ENCODE measurements at places on chromosomes 11 and 22.

GRCh38 chr11:96389720-96390487, at the start of the genes CCDC82 and JRKL:
TSS of gene CCDC82 (minus strand) at chr11:96389912. CDS start at chr11:96384747, 5,165 bp downstream.
TSS of gene JRKL (plus strand) at chr11:96390013. CDS start at chr11:96390650, 637 bp downstream.
- peak; percentile 91 for DNase-seq

- no peak for DNase-seq
These were observed 4.6 kb downstream of the PHOX2A start for GRCh38 chr11:72239313-72239848.

- peak; percentile 34 for DNase-seq
These were observed 411.9 kb downstream of the SOX6 start for GRCh38 chr11:15944460-15944859.

DNA sequence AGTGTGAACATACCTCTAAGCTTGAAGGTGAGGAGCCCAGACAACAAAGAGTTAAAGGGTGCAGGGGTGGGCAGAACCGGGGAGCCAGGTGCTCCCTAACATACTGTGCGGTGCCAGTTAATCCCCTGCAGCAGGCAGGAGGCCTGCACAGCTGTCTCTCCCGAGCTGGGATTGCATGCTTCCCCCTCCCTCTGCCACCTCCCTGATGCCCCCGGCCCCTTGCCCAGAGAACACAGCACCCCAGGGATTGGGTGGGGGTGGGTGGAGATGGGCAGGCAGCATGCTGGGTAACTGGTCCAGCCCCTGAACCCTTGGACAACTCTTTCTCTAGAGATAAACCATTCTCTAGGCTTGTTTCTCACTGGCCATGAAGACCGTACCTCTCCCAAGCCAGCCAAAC, 67.7 kb upstream of the MYOD1 start:
- no peak for DNase-seq

GRCh38 chr11:24391167-24391566, 105.7 kb upstream of the LUZP2 start:
- peak; percentile 85 for DNase-seq

DNA sequence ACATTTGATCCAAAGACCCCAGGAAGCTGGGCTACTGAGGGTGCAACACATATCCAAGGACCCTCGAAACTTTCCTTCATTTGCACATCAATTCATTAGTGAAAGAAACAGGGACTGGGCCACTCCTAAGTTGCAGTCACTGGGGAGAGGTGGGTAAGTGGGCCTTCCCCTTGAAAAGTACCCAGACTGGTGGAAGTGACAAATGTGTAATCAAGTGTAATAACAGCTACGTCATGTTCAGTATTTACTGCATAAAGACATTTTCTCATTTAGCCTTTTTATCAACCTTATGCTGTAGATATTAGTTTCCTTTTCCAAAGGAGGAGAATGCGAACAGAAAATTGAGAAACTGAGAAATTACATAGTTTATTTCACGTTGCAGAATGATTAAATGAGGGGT, 101.9 kb upstream of the OLFML1 start:
- no peak for DNase-seq

DNA sequence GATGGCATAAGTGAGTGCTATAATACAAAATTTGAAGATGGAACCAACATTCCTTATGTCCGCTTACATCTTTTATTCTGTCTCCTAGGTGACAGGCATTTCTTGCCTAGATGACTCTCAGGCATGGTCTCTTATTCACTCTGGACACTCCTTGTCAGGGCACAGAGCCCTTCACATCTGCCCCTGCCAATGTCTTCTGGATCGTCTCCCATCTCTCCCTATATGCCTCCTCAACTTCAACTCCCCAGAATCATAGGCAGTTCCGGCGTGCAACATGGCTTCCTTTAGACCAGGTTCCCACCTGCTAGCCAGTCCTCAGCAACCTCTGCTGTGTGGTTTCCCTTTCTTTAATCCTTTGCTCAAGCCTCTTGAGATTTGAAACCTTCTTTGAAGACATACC, 300.9 kb downstream of the TENM4 start:
- DNase-seq: no peak

DNA sequence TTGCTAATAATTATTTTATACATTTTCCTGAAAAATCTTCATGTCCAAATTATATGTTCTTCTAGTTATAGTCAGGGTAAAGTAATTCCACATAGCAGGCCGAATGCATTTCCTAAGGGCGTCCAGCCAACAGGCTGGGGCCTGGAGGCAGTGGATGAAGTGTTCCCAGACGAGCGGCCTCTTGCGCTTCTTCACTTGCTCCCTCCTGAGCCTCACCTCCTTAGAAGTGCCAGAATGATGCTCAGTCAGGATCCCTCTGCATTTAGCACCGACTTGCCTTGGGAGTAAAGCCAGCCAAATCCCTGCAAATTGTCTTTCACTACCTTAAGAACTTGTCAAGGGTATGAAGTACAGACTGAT, 1.5 kb downstream of the OLFML1 start:
- no peak for DNase-seq

DNA sequence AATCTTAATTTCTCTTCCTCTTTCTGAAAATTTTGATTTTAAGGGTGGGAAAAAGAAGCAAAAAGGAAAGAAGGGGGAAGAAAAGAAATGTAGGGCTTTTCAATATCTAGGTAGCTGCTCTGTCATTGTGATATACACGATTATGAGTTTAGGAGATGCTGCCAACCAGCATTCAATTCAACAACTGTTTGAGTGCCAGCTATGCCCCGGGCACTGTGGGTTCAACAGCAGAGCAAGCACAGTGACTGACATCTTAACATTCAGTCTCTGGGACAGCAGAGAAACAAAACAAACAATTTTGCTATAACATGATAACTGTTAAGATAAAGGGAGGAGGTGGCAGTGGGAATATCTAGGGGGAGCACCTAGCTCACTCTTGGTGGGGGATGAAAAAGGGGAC, 91.6 kb downstream of the DBX1 start:
- no peak for DNase-seq

GRCh38 chr11:13462311-13462900, 616 bp downstream of the BTBD10 start:
- DNase-seq: peak; percentile 35

GRCh38 chr11:8043756-8044155, 37.3 kb upstream of the TUB start:
- DNase-seq: no peak

DNA sequence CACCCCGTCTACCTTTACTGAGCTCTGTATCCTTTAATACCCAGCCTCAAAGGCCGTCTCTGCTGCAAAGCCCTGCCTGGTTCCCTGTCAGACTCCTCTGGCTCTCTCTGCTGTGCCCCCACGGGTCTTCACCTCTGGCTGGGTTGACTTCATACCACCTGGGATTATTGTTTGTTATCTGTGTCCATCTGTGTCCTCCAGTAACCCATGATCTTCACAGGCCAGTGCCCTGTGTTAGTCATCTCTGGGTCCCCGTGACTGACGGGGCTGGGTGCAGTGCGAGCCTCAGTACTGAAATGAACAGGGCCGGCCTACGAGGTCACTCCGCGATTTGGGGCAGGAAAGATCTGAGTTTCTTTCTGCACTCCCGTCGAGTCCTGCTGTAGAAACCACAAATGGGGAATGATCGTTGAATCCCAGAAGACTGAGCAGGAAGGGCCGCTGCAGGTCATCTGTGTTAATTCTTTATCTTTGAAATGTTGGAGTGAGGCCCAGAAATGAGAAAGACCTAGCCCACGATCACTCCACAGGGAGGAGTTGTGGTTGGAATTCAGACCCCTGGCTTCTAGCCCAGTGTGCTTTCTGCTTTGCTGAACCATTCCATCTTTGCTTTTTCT, 12.3 kb upstream of the TUB start:
- peak; percentile 88 for DNase-seq

DNA sequence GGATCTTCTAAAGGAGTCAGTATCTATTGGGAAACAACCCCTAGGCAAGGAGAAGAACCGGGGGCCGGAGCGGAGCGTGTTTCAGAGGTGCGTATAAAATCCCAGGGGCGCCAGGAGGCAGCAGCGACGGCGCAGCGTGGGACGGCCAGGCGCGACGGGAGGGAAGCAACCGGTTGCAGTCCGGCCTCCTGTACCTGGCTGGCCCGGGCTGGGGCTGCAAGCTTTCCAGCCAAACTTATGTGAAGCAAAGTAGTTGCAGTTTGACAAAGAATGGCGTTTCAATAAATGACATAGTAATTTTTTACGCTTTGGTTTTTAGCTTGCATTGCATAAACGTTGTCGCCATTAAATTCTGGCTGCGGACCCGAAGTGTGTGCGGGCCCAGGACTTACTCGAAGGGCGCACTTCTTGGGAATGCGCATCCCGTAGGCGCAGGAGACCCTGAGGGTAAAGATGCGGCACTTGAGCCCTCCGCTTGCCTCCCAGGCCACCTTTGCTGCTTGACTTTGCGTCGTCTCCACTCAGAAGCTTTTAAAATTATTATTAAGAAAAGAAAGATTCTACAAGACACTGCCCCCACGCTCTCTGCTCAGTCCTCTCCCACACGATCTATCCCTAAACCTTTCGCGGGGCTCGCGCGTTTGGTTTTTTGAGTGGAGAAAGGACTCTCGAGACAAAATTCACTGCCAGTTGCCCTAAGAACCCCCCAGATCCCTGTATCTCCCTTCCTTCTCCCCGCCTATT, 1.6 kb upstream of the WT1 start:
- DNase-seq: no peak

- no peak for DNase-seq
These were observed 32.3 kb upstream of the SORL1 start for GRCh38 chr11:121419836-121420235.

DNA sequence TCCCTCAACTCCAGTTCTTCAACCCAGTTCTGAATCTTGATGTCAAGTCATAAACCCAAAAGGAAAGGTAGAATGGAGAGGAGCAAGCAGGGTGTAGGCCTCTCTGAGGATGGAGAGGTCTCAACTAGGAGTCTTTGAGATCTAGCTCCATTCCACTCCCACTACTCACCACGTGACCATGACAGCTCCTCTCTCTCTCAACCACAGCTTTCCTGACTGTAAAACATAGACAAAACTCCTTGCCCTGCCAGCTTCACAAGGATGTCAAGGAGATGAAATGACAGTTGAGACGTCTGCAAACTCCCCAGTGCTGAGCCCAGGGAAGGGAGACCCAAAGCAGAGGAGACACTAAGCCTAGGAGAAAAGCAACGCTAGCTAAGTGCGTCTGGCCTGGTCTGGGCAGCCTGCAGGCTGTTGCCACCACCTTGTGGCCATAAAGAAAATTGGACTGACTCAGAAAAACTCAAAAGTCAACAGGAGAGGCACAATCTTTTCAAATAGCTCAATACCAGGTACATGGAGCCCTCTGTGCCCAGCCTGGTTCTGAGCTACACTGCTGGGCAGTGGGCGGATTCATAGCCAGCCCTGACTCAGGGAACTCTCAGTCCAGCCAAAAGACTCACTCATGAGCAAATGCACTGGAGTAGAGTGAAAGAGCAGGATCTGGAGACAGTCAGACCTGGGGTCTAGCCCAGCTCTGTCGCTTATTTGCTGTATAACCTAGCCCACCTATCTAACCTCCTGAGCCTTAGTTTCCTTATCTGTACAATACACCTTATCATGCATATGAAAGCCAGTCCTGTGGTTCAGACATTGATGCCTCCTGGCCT, 3.4 kb downstream of the CLPB start:
- DNase-seq: peak; percentile 42

DNA sequence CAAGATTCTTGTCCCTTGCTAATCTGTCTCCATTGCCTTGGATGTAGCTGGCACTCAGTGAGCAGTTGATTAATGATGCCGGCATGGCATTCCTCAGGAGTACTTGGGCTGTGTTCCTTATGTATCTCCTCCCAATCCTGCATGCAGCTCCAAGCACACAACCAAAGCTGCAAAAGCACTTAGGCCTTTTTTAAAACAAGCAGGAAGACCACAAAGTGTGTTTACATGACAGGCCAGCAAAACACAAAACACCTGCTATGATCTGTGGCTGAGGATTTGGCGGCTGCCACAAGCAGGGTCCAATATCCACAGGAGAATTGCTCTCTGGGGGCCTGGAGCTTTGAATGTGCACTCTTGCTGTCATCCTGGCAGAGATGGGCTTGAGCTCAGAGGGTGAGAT, 8.9 kb downstream of the ABTB2 start:
- peak; percentile 74 for DNase-seq

GRCh38 chr11:35796562-35796961, 134.0 kb downstream of the TRIM44 start:
- DNase-seq: no peak

- peak; percentile 72 for DNase-seq
These were observed 1.4 kb downstream of the XBP1 start for GRCh38 chr22:28798810-28799605.

- no peak for DNase-seq
These were observed 177.8 kb upstream of the NARS2 start for GRCh38 chr11:78752494-78752893.

- no peak for DNase-seq
These were observed 29.1 kb downstream of the OR52K1 start for GRCh38 chr11:4511282-4512245.

DNA sequence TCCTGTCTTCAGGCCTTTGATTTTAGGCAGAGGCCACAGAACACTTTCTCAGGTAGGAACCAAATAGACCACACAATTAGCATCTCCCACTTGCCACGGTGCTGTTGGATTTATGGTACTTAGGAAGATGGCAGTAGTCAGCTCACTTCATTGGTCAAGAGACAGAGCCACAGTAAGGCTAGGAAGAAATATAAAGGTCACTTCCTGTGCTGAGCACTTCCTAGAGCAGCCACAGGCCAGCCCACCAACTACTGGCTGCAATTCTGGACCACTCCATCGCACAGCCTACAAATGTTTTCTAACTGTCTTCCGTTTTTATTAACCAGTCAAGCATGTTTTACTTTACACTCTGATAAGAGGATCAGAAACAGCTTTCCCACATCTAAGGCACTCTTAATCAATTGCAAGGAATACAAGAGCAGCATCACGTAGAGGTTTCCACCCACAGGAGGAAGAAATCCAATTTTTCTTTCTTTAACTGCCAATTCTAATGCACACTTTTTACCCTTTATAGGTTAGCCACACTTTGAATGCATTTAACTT, 54.7 kb downstream of the ABTB2 start:
- no peak for DNase-seq

- DNase-seq: no peak
These were observed 96.1 kb downstream of the SLC1A2 start for GRCh38 chr11:35323076-35323868.

- DNase-seq: no peak
These were observed 10.4 kb downstream of the OR52K2 start for GRCh38 chr11:4459500-4459899.

GRCh38 chr22:44305888-44306287, 6.9 kb downstream of the SHISAL1 start:
- DNase-seq: no peak

DNA sequence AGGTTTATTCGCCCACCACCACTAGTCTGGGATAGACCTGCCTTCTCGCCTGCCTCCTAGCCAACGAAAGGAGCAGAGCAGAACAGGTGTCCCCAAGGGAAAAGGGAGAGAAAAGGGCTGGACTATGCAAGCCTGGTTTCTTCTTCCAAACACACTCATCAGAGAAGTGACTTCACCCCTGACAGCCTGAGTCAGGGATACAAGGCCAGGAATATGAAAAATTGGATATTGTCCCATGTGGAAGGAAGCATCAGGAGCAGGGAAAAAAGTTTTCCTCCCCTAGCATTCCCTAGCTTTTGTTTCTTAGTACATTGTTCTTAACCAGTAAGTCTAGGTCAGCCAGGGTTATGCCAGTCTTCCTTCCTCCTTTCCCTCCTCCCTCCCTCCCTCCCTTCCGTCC, 56.9 kb upstream of the TNRC6B start:
- DNase-seq: no peak
